Forelimb muscle (tissue), 1 donor: ENCODE measurements at places on chromosomes 1 and 21. TPM values are rescaled to one million over a fixed set of nuclear protein-coding genes. Genes with fewer than 3 reads are reported as not detected.
A peak's percentile ranks its signal among the peaks of the same experiment; 100 is the strongest.

GRCh38 chr1:20883766-20884165 lies 96.7 kb upstream of the HP1BP3 start:
- DNase-seq: no peak

DNA sequence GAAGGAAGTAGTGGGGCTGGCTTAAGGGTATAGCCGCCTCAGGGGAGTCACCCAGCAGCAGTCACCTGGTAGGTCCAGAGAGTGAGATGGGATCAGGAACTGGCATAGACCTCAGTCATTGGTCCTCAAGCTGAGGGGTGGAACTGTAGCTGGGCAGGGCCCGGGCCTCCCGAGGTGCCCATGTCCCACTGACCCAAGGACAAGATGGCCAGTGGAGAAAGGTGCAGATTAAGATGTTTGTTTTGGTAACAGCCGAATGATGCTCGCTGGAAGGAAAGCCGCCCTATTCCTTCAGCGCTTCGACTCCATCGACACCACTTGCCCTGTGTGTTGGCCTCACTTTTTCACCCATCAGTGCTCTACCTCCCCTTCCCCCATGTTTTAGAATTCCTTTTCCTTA lies 16.4 kb downstream of the COL9A2 start:
- no peak for DNase-seq

GRCh38 chr1:70672442-70672888 lies 261.4 kb downstream of the CTH start:
- DNase-seq: peak; percentile 83

DNA sequence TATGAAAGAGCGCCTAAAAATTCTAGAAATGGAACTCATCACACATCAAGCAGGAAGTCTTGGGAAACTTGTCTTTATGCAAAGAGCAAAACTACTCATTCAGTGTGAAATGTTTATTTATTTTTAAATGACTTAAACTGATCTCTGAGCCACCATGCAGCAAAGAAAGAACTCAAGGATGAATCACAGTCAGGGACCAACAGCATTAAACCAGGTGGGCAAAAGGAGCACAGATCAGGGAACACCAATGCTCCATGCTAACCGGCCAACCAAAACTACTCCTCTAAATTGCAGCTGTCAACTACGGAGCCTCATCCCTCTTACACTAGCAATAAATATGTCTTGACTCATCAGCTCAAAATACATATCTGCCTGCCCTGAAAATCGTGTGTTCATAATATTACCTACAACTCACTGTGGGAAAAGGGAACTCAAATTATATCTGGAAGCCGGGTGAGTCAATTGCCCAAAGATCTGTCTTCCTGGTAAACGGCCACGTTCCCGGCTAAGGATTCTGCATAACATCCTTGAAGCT lies 129.2 kb downstream of the PTPN14 start:
- DNase-seq: no peak

DNA sequence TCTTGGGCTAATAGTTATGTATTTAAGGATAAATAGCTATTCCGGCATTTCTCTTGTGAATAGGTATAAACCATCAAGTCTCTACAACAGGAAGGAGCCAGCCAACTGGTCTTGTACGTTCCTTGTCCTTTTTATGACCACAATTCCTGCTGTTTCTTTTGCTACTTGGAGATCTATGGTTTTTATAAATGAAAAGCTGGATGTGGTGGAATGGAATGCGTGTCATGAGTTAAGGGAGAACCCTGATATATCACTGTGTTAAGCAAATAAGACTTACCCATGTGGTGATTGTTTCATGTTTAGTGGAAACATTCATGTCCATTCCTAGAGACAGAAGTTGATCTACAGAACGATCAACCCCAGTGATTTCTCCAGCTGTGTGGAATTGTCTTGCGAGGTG lies 282.1 kb downstream of the RPS6KC1 start:
- DNase-seq: no peak

DNA sequence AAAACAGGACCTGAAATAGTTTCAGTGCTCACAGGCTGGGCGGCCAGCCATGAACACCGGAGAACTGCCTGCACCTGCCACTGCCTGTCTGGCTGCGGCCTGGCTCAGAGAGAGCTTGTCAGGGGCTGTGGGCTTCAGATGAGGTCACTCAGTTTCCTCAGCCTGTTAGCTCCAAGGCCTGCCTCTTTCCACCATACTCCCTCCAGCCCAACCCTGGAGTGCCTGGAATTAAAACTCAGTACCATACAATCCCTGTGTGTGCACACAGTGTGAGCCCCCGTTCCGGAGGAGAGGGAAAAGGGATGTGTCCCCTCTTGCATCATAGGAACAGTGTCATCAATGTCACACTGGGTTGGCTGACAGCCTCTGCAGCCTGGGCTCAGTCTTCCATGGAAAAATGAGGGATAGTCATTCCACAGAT lies 16.2 kb downstream of the CACNA1S start:
- DNase-seq: no peak

OR6K3 gene
- polyA plus RNA-seq: not detected

PRDM16 gene
- polyA plus RNA-seq: 0.62 TPM

GIPC2 gene
- 0.78 TPM for polyA plus RNA-seq

LDLRAD1 gene
- not detected for polyA plus RNA-seq

FAM177B gene
- 0.25 TPM for polyA plus RNA-seq

CCDC181 gene
- 0.53 TPM for polyA plus RNA-seq
